ENCODE measurements at places on chromosomes 5 and 9.
A peak's percentile ranks its signal among the peaks of the same experiment; 100 is the strongest.

GRCh38 chr5:162684145-162684544 lies 616.6 kb downstream of the GABRG2 start:
- no peak for DNase-seq

GRCh38 chr9:88011005-88011766 lies 36.9 kb upstream of the CDK20 start:
- peak; percentile 1 for DNase-seq

DNA sequence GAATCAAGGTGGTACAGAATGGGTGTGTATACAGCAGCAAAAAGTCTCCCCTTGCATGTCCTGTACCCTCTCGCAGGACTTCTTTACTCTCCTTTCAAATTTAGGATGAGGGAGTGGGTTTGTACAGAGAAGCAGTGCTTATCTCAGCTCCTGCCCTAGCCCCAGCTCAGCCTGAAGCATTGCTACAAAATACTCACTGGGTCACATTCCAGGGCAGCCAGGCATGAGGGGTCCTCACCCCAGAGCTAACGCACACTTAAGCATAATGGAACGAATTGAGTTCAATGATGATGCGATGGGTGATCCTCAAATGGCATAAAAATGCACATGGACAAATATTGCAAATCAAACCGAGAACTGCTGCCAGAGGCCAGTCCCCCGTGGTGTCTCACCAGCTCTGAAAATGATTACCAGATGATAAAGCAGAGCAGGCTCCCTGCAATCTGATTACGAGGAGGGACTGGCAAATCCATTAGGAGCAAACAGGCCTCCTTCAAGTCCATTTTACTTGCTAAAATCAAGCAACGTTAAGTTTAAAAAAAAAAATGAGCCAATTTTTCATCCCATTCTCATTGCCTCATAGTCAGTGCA lies 231.6 kb upstream of the TAS2R1 start:
- DNase-seq, result no peak

- DNase-seq, result peak; percentile 85
Observed at GRCh38 chr5:1633605-1634336, 110.0 kb upstream of the LPCAT1 start.

DNA sequence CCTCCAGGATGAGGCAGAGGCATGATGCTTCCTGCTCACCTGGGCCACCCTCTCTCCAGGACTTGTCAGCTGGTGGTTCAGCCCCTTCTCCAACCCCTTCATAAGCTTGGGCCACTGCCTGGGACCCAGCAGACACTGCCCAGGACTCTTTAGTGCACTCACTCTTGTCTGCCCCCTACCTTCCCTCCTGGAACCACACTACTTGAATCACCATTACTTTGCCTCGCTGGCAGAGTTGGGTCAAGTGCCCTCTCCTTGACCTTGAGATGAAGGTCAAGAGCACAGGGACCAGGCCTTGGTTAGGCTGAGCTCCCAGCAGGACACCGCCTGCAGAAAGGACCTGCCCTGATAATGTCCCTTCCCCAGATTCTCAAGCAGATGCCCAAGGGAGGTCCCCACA lies 8.5 kb upstream of the ENDOG start:
- no peak for DNase-seq

GRCh38 chr5:95261437-95262175 lies 23.3 kb downstream of the MCTP1 start:
- DNase-seq, result no peak

Data from NCI-H526 (cell line).